CD4-positive, alpha-beta T cell treated with Interleukin-15 for 4 hours (primary cell): ENCODE measurements at places on chromosomes 7 and 10.

- no peak for DNase-seq
Measured at GRCh38 chr7:12570168-12570533, 369 bp upstream of the SCIN start.

GRCh38 chr7:33040803-33041516, 21.6 kb downstream of the NT5C3A start:
- DNase-seq: peak; percentile 79

- DNase-seq: no peak
Measured at GRCh38 chr10:99329554-99330346, 594 bp downstream of the CNNM1 start.

- DNase-seq: no peak
Measured at GRCh38 chr7:27134392-27134791, 3.8 kb upstream of the HOXA4 start.
